ENCODE measurements at places on chromosomes 11 and 22.

DNA sequence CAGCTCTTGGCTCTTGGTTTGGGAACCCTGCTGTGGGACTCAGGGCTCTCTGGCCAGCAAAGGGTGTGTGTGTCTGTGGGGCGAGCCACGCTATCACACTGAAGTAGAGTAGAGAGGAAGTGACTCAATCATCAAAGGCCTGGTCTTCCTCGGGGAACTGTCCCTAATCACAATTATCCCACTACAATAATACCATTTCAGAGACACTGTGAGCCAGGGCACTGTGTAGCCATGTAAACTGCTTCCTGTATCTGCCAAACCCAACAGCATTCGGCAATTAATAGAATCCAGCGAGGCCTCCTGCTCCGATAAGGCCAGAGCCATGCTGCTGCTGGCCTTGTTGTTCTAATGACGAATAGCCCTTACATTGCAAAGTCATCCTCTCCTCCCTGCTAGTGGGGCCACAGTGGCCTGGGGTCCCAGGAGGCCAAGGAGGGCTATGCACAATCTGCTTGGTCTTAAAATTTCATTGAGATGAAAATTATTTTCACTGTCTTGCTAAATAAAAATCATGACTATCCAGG is 49.8 kb upstream of the LMO2 start:
- no peak for DNase-seq

DNA sequence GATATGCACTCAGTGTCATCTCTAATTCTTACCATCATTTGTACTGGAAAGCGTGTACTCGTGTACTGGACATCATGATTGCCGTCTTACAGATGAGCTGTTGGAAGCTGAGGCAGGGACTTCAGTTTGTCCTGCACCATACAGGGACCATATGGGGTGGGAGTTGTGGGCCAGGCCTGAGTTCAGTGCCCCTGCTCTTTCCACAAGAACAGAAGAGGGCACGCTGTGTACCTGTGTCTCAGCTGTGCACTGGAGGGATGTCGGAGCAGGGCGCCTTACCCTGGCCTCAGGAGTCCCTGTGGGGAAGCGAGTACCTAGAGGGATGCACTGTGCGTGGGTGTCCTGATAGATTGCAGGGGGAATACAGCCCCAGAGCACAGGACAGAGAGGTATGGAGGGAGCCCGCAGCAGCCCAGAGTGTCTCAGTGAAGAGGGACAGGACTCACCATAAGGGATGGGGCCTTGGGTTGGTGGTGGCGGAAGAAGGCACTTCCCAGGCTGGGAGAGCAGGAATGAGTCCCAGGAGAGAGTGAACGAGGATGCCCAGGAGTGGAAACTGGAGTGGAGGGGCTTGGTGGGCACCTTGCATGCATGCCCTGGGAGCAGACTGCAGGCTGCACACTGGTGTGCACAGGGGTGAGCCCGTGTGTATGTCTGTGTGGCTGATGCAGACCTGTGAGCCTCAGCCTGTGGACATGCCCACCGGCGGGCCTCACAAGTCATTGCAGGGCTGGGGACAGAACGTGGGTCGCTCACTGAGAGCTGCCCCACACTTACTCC is 329.7 kb downstream of the TBC1D22A start:
- DNase-seq: no peak

DNA sequence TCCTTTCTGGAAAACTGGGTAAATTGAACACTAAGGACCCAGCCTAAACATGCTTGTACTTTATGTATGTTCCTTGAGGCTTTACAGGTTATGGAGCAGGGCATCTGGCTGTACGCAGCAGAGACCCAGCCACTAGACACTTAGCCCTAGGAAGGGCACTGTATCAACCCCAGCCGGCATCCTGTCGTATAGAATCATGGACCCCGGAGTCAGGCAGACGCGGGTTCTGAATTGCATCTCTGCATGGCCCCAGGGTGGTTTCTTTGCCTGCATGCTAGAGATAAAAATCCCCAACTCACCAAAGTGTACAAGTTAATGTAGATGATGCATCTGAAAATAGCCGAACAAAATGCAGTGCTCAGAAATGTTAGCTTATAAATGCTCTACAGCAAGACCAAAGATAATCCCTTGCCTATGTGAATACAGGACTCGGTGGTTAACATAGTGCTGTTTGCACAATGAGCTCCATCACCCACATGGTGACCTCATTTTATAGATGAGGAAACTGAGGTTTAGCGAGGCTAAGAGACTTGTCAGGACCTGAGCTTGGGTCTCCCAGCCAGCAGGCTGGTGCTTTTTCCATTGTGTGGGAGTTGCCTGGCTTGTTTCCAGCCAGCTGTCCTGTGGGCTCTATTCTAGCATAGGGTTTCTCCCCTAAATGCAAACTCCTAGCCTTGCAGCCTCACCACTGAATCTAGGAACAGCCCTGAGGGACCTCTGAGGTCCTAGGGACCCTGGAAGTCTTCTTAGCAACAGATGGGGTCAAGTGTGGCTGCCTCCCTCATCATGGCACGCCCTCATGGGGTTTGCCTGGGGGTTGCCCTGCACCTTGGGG is 7.3 kb downstream of the CD6 start:
- no peak for DNase-seq

DNA sequence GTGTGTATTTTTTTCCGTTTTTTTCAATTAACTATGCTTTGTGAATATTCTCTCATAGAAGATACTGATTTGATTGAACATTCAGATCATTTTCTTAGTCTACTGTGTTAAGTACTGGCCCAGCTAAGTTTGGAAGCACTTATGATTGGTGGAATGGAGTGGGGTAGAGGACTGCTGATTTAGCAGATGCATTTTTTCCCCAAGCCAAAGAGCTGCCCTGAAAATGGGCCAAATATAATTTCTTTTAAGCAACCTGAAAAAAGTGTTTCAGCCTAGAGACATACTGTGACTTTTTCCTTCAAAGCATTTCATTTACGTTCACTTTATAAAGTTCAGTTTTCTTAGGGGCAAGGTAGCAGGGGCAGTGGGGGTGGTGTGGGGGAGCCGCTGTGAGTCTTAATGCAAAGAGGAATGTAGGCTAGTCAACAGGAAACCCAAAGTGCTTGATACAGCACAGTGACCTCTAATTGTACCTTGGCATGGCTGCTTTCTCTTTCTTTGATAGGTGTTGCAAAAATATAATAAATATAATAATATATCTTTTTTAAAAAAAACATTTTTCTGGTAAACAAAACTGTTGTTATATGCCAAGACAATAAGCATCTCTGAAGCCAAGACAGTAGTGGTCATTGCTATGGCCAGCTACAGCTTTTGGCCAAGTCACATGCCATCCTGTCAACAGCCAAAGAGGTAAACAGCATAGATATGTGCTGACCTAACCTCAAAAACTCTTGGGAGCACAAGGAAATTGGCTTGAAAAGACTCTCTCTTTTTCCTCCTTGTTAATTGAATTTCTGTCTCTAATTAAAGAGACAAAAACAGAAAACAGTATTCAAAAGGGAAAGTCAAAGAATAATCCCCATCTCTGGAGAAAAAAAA is 58.8 kb downstream of the LIF start:
- no peak for DNase-seq

- no peak for DNase-seq
These were observed 154.4 kb upstream of the FAT3 start for GRCh38 chr11:92070026-92070889.

- DNase-seq: peak; percentile 8
These were observed 2.3 kb downstream of the KRTAP5-11 start for GRCh38 chr11:71580057-71581003.

- DNase-seq: no peak
These were observed 22.4 kb downstream of the SIK2 start for GRCh38 chr11:111624608-111625007.

- DNase-seq: no peak
These were observed 155.7 kb downstream of the ATG16L2 start for GRCh38 chr11:72969894-72970335.

- DNase-seq: no peak
These were observed 9.2 kb upstream of the CELSR1 start for GRCh38 chr22:46546466-46547178.

DNA sequence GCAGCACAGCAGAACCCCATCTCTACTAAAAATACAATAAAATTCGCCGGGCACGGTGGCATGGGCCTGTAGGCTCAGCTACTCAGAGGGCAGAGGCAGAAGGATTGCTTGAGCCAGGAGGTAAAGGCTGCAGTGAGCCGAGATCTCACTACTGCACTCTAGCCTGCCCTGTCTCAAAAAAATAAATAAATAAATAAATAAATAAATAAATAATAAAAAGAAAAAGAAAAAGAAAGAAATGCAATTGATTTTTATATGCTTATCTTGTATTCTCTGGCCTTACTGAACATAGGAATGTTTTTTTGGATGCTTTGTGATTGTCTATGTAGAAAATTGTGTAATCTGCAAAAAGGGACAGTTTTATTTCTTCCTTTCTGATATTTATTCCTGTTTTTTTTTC is 132.5 kb downstream of the BARX2 start:
- DNase-seq: no peak

GRCh38 chr11:126654886-126655806 is 299.7 kb downstream of the ST3GAL4 start:
- DNase-seq: no peak

DNA sequence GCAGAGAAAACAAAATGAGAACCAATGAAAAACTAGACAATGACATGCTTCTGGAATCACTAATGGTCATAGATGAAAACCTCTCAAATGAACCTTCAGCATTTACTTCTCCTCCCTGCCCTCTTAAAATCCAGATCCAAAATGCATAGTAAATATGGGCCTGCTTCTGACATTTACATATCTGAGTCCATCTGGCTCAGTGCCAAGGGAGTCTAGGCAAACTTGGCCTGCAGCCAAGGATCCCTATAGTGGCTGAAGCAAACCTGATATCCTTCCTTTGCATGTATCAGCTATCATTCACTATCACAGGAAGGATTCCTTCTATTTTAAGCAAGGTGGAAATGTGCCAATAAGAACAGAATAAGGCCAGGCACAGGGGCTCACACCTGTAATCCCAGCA is 104.8 kb downstream of the C11orf58 start:
- no peak for DNase-seq

GRCh38 chr22:40265783-40266182 is 80.5 kb upstream of the ADSL start:
- no peak for DNase-seq

GRCh38 chr22:22010358-22010757 is 27.8 kb upstream of the TOP3B start:
- no peak for DNase-seq

- DNase-seq: no peak
These were observed 757 bp upstream of the HINFP start for GRCh38 chr11:119120639-119121007.
